Aorta (tissue), 5 donors: ENCODE measurements at places on chromosomes 12 and 14. TPM values are rescaled to one million over a fixed set of nuclear protein-coding genes. Genes with fewer than 3 reads are reported as not detected.

- H3K4me1 ChIP-seq: no peaks in the 10 kb centered on the region
- H3K36me3 ChIP-seq: no peaks in the 10 kb centered on the region
- H3K27me3 ChIP-seq: no peaks in the 10 kb centered on the region
- no peak overlapping the region for H3K4me3 ChIP-seq
Observed at GRCh38 chr12:51531978-51532497, 59.0 kb upstream of the SCN8A start.

The GNG2 gene
- total RNA-seq: 15.0 TPM

DNA sequence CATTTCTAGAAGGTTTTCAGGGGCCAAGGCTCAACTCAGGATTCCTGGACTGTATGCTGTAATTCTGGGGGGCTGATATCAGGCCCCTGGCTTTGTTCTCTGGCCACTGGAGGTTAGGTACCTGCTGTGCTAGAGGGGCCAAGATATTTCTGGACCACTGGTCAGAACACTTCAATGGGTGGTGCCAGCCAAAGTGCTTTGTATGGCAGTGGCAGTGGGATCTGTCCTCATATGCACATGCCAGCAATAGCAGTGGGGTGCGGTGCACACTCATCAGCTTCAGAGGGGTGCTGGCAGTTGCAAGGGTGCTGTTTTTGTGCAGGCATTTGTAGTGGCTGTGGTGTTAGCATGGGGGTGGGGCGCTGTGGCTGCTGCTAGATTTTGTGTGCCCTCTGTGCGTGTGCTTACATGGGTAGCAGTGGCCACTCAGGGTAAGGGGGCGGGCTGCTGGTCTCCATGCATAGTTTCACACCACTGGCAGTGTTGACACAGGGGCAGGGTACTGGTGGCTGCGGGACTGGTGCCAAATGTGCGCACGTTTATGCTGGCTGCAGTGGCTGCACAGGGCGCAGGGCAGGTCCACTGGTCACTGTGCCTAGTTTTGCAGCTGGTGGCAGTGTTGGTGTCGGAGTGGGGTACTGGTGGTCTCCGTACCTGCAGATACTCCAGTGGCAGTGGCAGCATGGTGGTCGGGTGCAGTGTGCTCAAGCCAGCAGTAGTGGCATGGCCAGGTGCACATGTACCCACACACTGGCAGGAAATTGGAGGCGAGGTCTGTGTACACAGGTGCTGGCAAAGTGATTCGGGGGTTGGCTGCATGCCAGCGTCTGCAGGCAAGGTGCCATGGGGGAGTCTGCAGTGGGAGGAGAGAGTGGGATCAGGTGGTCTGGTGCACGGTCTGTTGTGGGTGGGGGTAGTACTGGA is 12.6 kb downstream of the NOPCHAP1 start:
- no peak for DNase-seq
- H3K27ac ChIP-seq: no peak overlapping the region
- H3K27me3 ChIP-seq: no peaks in the 10 kb centered on the region
- no peaks in the 10 kb centered on the region for H3K4me1 ChIP-seq

GRCh38 chr12:120141336-120141735 is 24.8 kb upstream of the RAB35 start:
- DNase-seq: no peak
- H3K36me3 ChIP-seq: peaks cover 42% of the 10 kb centered on the region
- H3K27me3 ChIP-seq: no peaks in the 10 kb centered on the region
- no peak overlapping the region for H3K4me3 ChIP-seq

GRCh38 chr12:25041006-25041741 is 92.3 kb upstream of the BCAT1 start:
- H3K4me3 ChIP-seq: no peak overlapping the region
- H3K4me1 ChIP-seq: no peaks in the 10 kb centered on the region
- no peak overlapping the region for H3K27ac ChIP-seq
- no peaks in the 10 kb centered on the region for H3K27me3 ChIP-seq
- H3K36me3 ChIP-seq: no peaks in the 10 kb centered on the region

- DNase-seq: no peak
- no peak overlapping the region for H3K4me3 ChIP-seq
- no peaks in the 10 kb centered on the region for H3K4me1 ChIP-seq
- no peak overlapping the region for H3K27ac ChIP-seq
- no peaks in the 10 kb centered on the region for H3K27me3 ChIP-seq
Observed at GRCh38 chr12:82817368-82817767, 130.7 kb downstream of the TMTC2 start.

- H3K4me1 ChIP-seq: no peaks in the 10 kb centered on the region
- H3K27ac ChIP-seq: no peak overlapping the region
- H3K36me3 ChIP-seq: no peaks in the 10 kb centered on the region
Observed at GRCh38 chr12:122963941-122964265, 2.4 kb downstream of the ABCB9 start.

The KRT7 gene
- total RNA-seq: 8.7 TPM

The DNAH10 gene
- total RNA-seq: not detected

DNA sequence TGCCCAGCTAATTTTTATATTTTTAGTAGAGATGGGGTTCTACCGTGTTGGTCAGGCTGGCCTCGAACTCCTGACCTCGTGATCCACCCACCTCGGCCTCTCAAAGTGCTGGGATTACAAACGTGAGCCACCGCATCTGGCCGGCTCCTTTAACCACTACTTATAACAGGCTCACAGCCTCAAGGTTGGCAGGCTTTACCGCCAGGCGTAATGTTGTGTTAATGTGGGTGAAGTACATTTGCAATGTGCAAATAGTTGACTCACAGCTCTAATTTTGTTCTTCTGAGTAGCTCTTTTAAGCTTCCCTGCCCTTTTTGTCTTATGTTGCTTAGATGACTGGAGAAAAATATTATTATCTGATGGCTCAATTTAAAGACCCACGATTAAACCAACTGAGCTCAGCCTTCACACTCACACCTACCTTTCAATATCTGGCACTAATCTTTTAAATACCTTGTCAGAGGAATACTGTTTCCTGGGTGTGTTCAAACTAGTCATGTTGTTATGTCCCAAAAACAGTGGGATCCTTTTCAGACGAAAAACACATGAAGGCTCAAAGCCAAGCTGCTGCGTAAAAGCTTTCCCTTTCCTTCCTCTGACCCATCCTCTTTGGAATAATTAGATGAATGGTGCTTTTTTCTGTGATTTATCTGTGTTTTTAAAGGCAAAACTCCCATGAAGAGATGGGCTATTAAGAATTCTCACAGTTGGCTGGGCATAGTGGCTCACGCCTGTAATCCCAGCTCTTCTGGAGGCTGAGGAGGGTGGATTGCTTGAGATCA is 57.2 kb upstream of the USP44 start:
- H3K27me3 ChIP-seq: no peaks in the 10 kb centered on the region
- H3K36me3 ChIP-seq: no peaks in the 10 kb centered on the region
- no peaks in the 10 kb centered on the region for H3K4me1 ChIP-seq
- H3K4me3 ChIP-seq: no peak overlapping the region

The RIMKLB gene
- 100 TPM for total RNA-seq

GRCh38 chr12:7190268-7191055 is 976 bp downstream of the PEX5 start:
- no peaks in the 10 kb centered on the region for H3K27me3 ChIP-seq
- H3K4me3 ChIP-seq: peak overlapping the region; percentile 92
- DNase-seq: peak; percentile 80
- H3K4me1 ChIP-seq: no peaks in the 10 kb centered on the region
- H3K27ac ChIP-seq: peak overlapping the region; percentile 32

- no peak overlapping the region for H3K4me3 ChIP-seq
- H3K4me1 ChIP-seq: no peaks in the 10 kb centered on the region
- no peaks in the 10 kb centered on the region for H3K36me3 ChIP-seq
- no peaks in the 10 kb centered on the region for H3K27me3 ChIP-seq
Observed at GRCh38 chr12:29726321-29726692, 57.4 kb downstream of the TMTC1 start.

DNA sequence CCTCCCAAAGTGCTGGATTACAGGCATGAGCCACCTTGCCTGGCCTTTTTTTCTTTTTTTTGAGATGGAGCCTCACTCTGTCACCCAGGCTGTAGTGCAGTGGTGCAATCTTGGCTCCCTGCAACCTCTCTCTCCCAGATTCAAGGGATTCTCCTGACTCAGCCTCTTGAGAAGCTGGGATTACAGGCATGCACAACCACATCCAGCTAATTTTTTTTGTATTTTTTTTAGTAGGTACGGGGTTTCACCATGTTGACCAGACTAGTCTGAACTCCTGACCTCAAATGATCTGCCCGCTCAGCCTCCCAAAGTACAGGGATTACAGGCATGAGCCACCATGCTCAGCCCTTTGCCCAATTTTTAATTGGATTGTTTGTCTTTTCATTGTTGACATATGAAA is 58.0 kb downstream of the SINHCAF start:
- no peaks in the 10 kb centered on the region for H3K27me3 ChIP-seq
- no peak for DNase-seq
- no peaks in the 10 kb centered on the region for H3K36me3 ChIP-seq

The GOLT1B gene
- 45.4 TPM for total RNA-seq

DNA sequence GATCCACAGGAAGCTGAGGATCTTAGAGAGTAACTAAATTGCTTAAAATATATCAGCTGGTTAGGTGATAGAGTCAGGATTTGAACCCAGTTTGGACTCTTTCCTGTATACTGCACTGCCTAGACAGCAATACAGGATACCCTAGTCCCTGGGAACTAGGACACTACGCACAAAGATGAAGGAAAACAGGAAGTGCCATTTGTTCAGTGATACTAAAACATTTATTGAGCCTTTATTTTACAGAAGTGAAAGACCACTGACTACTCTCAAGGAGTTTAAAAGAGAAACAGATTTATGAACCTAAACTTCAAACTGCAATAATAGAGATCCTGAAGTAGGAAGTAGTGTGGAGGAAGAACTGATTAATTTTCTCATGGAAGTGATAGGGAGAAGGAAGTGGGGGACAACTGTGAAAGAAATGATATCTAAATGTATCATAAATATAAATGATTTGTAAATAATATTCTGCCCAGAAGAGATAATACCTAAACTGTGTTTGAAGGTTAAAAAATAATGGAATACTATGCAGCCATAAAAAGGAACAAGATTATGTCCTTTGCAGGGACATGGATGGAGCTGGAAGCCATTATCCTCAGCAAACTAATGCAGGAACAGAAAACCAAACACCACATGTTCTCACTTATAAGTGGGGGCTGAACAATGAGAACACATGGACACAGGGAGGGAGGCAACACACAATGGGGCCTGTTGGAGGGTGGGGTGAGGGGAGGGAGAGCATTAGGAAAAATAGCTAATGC is 18.2 kb downstream of the MSRB3 start:
- H3K36me3 ChIP-seq: no peaks in the 10 kb centered on the region
- peaks cover 21% of the 10 kb centered on the region for H3K4me1 ChIP-seq

DNA sequence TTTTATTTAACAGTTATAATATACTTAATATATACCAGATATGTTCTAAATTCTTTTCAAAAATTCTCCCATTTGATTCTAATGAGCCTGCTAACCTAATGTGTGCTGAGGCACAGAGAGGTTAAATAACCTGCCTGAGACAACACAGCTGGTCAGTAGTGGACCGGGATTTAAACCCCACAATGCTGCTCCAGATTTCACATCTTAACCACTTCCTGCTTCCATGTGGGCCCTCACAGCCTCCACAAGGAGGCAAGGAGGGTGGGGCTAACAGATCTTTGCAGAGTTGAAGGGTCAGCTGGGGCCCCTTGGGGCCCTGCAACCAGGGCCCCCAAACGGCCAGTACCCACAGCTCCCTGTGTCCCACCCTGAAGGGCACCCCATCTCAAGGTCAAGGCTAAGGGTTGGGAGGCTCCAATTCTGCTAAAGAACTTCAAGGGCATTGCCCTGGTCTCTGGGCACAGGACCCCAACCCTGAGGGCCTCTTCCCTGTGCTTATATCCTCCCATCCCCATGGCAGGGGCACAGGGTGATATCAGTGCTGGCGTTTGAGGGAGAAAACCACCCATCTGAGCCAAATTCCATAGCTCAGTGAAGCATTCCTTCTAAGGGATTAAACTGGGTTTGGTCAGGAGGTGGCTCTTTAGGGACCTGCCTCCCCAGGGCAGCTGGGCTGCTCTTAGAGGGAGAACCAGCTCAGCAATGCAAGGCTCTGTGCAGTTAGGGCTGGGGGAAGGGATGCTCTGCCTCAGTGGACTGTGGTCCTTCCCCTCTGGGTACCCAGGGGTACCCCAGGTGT is 2.2 kb downstream of the KRT80 start:
- H3K4me1 ChIP-seq: peaks cover 4% of the 10 kb centered on the region
- DNase-seq: no peak
- H3K27me3 ChIP-seq: no peaks in the 10 kb centered on the region

GRCh38 chr14:21476523-21476924 is 235 bp downstream of the RAB2B start:
- H3K27ac ChIP-seq: no peak overlapping the region
- no peaks in the 10 kb centered on the region for H3K36me3 ChIP-seq
- DNase-seq: peak; percentile 97

- H3K27me3 ChIP-seq: no peaks in the 10 kb centered on the region
- H3K4me1 ChIP-seq: no peaks in the 10 kb centered on the region
- DNase-seq: no peak
- H3K27ac ChIP-seq: no peak overlapping the region
- no peaks in the 10 kb centered on the region for H3K36me3 ChIP-seq
Observed at GRCh38 chr14:64951724-64952123, 9.2 kb upstream of the GPX2 start.

- H3K27ac ChIP-seq: no peak overlapping the region
- H3K36me3 ChIP-seq: no peaks in the 10 kb centered on the region
- H3K27me3 ChIP-seq: no peaks in the 10 kb centered on the region
- no peak overlapping the region for H3K4me3 ChIP-seq
Observed at GRCh38 chr12:106233011-106233410, 14.8 kb downstream of the CKAP4 start.

DNA sequence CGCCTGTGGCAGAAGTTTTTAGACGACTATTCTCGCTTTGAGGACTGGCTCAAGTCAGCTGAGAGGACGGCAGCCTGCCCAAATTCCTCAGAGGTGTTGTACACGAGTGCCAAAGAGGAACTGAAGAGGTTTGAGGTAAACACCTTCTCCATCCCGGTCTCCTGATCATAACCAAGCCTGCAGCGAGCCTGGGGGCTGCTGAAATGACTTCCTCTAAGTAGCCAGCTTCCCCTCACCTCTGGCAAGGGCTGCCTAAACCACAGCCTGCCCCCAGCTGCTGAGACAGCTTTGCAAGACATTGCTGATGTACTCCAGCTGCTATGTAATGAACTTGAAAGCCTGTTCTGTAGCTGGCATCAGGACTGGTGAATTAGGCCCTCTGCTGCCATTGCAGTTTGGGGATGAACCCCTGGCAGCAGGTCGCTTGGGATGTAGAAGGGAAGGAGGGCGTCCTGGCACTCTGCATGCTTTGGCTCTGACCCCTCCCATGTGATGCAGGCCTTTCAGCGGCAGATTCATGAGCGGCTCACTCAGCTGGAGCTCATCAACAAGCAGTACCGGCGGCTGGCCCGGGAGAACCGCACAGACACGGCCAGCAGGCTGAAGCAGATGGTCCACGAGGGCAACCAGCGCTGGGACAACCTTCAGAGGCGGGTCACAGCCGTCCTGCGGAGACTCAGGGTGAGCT is 84.6 kb downstream of the ESR2 start:
- H3K27me3 ChIP-seq: no peaks in the 10 kb centered on the region
- no peak for DNase-seq
- H3K4me3 ChIP-seq: no peak overlapping the region
- no peaks in the 10 kb centered on the region for H3K4me1 ChIP-seq
- H3K36me3 ChIP-seq: peaks cover 6% of the 10 kb centered on the region

- no peaks in the 10 kb centered on the region for H3K36me3 ChIP-seq
- H3K27me3 ChIP-seq: no peaks in the 10 kb centered on the region
- H3K4me3 ChIP-seq: no peak overlapping the region
Observed at GRCh38 chr12:110370732-110371231, 32.7 kb downstream of the ANAPC7 start.
